Stimulated activated CD4-positive, alpha-beta T cell treated with anti-CD3 and anti-CD28 coated beads, Interleukin-2, amount 100 ng/mL, for 48 hours (primary cell): ENCODE measurements at places on chromosomes 5 and 9.

DNA sequence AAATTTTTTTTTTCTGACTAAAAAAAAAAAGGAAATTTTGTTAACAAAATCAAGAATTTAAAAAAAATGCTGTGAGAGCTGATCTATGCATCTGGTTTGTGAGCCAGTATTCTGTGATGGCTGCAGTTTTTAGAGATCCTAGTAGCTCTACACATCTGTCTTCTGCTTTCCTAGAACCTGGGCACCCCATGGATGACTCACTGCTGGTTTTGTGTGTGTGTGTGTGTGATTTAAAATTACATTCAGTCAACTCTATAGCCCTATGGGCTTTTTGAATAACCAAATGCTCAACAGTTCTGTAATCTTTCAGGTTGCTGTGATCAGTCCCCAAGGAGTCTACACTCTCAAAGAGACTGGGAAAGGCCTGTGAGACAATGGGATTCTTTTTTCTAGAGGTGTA lies 2.5 kb upstream of the PSMD5 start:
- DNase-seq, result peak; percentile 41

- no peak for DNase-seq
Observed at GRCh38 chr5:38403406-38403805, 145.0 kb downstream of the EGFLAM start.

DNA sequence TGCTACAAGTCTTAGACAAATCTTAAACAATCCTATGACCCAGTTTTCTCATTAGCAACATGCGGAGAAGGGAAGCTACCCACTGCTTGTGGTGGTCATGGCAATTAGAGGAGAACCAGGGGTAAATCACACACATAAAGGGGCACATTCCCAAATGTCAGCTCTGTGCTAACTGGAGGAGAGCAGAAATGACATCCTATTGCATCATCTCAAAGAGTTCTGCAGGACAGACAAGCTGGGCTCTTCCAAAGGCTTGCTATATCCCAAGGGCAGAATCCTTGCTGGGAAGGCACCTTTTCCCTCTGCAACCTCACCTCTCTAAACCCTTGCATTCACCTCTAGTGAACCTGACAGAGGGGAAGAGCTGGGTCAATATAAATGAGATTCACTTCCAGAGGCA lies 17.0 kb upstream of the WWC1 start:
- DNase-seq, result no peak

- DNase-seq, result no peak
Observed at GRCh38 chr5:179233909-179234562, 111.2 kb downstream of the ADAMTS2 start.

- DNase-seq, result no peak
Observed at GRCh38 chr9:134778841-134779411, 101.7 kb upstream of the FCN2 start.

DNA sequence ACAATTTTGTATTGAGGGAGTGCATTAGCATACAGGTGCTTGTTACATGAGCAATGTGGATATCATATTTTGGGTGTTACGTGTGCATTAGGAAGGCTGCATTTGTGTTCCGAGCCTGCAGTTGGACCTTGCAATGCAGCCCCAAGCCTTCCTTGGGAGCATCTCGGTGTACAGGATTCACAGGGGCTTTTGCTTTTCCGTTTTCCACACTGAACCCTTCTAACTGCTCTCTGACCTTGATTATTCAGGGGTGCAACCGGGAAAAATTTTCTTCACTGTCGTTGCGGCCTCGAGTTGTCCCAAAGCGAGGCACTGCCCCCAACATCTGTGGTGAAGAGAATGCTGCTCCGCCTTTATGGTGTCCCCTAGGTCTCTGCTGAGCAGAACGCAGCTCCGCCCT lies 80.1 kb upstream of the PLEKHG4B start:
- no peak for DNase-seq

DNA sequence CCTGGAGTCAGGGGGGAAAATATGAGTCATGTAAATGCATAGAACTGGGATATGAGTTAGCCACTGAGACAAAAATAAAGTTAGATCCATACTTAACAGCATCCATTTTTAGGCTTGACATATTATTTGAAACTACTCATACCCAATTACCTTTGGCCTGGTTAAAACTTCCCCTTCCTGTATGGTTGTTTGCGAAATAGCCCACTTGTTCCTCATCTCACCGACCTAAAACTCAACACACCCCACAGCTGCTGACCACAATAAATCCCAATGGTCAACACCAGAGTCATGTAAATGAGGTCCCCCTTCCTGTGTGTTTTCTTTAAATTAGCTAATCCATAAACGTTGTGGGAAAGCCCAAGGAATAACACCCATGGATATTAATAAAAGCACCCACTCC lies 55.2 kb upstream of the TMEM215 start:
- DNase-seq, result no peak

DNA sequence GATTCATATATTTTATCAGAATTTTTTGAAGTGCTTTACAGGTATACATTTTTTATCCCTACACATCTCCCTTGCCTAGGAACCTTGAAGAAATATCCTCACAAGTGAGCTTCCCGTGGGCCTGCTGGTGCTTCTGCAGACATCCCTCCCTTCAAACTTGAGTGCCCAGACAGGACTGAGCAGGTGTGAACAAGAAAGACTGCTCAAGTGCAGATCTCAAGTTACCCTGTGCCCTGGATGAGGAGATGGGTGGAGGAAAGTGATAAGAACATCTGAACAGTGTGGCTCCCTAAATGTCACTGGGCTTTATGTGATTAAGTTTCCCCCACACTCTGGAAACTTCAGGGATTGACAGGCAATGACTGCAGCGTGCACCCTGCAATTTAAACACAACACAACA lies 209.8 kb downstream of the TLE1 start:
- DNase-seq, result no peak

DNA sequence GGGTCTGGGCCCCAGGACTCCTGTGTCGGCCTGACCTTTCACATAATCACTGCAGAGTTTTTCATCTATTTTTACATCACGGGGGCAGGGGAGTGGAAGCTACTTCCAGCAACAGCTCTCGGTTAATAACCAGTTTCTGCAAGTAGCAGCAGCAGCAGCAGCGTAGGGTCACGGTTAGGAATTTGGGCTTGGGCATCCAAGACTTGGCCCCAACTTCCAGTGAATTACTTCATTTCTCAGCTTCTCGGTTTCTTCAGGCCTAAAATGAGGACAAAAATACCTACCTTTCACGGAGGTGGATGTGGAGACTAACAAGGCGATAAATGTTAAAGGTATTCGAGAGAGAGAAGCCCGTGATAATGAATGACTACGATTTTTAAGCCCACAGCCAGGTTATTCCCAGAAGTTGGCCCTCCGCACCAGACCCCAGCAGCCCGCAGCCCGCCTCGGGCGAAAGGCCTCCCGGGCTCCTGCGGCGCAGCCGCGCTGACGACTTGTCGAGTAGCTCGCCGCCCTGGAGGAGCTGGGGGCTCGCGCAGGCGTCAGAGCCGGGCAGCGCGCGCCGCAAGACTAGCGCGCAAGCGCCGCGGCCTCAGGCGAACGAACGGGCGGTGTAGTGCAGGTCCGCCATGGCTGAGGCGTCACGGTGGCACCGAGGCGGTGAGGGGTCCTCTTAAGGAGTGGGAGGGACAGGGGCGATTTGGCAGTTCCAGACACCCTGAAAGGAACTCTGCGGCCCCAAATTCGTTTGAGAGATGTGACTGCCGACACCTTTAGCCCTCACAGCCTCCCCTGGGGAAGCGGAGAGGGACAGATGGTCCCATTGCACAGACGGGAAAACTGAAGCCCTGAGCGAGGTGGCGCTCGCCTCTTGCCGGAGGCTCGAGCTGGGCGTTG lies at the start of gene PKD2L2:
Gene PKD2L2 (plus strand): TSS at position 595 of the 897 bp plus-strand sequence. CDS start 35 bp downstream, at position 630.
- peak; percentile 74 for DNase-seq

- no peak for DNase-seq
Observed at GRCh38 chr5:1824903-1825841, 24.0 kb downstream of the NDUFS6 start.

DNA sequence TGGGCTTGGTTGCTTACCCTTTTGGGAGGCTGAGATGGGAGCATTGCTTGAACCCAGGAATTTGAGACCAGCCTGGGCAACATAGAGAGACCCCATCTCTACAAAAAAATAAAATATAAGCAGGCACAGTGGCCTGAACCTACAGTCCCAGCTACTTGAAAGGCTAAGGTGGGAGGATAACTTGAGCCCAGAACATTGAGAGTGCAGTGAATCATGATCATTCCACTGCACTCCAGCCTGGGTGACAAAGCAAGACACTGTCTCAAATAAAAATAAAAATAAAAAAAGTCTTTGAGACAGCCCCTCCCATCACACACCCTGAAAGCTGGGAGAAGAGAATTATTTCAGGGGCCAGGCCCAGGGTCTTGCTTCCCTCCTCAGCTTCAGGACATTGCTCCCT lies 251.8 kb downstream of the BRINP1 start:
- no peak for DNase-seq

GRCh38 chr9:21679432-21679831 lies 123.0 kb upstream of the MTAP start:
- no peak for DNase-seq

GRCh38 chr9:9257999-9258498 lies 1354.8 kb downstream of the PTPRD start:
- DNase-seq, result no peak

DNA sequence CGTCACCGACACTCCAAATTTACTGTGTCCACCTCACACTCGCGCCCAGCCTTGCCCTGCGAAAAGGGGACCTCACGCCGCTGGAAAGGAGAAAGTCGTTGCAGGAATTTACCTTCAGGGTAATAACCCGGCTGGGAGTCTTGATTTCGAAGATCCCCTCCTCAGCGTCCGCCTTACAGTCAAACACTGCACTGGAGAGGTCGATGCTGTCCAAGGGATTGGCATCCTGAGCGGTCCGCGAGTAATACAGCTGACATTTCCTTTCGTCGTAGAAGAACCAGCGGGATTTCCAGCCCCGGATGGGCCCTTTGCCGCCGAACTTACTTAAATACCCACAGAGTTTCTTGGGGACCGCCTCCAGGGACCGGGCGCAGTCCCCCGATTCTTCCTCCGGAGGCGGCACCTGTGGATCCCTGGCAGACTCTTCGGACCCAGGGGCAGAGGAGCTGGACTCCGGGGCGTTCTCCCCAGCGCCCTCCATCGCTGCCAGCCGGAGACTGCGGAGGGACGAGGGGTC lies 330 bp downstream of the TBC1D2 start:
- no peak for DNase-seq

DNA sequence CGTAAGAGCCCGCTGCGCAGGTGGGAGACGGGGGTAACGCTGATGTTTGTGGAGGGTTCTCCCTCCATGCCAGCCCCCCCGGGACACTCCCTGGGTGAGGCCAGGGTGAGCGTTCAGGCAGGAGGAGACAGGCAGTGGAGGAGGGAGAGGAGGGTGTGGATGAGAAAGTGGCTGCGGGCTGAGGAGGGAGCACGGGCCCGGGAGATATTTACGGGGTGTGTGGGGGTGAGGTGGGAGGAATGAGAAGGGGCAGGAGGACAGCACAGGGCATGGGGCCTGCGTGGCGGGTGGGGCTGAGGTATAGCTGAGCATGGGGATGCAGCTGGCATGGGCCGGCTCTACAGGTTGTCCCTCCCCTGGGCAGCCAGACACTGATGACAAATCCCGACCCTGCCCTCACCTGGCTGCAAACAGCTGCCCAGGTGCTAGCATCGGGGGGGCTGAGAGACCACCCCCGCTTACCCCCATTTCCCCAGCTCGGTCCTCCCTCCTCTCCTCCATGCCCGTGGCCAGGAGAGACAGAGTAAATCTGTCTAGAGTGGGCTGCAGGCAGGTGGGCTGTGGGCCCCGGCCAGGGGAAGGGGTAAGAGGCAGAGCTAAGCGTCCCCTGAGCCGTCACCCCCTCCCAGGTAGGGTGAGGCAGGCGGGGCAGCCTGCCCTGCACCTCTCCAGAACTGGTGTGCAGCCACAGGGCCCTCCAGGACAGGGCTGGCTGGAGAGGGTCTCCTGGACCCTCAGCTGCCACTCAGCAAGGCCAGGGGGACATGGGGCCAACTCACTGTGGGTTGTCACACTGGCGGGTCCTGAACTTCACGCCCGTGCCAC lies 79.2 kb downstream of the ZNF354C start:
- no peak for DNase-seq

GRCh38 chr5:154520861-154521453 lies 42.9 kb upstream of the HAND1 start:
- peak; percentile 17 for DNase-seq

DNA sequence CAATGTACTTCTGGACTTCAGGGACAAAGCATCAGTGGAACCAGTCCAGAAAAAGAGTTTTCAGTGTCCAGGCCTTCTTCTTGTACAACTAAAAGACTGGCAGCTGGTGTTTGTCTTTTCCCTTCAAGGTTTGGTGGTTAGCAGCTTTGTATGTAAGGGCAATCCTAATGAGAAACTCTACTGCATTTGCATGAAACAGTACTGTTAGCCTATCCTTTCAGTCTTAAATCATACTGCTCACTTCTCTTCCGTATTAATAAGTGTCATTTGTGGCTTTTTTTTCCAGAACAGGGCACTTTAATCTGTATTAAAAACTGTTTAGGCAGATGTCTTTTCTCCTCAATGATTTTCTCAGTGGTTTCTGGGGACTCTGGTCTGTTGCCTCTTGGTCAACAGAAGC lies 48.9 kb downstream of the FAM174A start:
- DNase-seq, result no peak

DNA sequence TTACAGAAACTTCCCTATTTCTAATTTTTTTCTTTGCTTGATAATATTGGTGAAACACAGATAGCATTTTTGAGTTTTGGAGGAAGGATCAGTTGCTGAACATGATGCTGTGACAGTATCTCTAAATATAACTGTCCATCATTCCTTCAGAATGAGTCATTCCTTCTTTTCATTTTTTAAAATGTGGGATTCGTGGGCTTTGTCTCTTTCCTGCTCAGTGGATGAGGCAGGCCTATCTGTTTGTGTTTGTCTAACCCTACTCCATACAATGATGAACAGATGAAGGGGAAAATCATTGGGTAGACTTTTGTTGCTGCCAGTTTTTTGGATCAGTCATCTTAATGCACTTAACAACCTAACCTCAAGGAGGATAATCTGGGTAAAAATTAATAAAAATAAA lies 15.7 kb upstream of the OR13C8 start:
- DNase-seq, result no peak

- no peak for DNase-seq
Observed at GRCh38 chr5:104015765-104016164, 453.2 kb upstream of the NUDT12 start.

DNA sequence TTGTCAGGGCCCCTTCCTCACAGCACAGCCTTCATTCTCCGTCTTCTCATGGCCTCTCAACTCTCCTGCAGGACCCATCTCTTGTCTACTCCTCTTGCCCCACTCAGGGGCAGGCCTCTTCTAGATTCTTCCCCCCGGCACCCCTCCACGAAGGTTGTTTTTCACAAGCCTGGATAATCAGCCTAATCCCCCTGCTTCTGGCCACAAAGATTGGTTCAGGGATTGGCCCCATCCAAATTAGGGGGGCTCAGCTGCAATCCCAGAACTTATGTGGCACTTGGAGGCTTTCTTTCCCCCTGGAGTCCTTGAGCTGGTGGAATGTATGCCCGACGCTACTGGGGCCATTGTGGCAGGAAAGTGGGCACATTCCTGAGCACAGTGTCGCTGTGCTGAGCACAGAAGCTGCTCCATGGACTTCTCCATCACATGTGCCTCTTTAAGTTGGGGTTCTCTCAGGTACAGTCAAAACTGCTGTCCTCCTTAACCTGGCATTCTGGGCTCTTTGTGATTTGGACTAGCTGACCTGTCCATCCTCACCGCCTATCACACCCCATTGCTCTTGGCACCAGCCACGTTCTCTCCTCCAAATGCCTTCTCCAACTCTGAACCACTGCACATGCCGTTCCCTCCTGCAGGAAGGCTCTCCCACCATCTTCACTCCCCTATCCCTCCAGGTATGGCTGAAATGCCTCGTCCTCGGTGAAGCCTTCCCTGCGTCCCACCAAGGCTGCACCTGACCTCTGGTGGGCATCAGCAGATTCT lies 66.8 kb upstream of the RNF130 start:
- DNase-seq, result no peak
